Stimulated activated CD8-positive, alpha-beta memory T cell treated with anti-CD3 and anti-CD28 coated beads, Interleukin-4, amount 100 ng/mL, for 24 hours (primary cell): ENCODE measurements at places on chromosomes 16 and 17.
A peak's percentile ranks its signal among the peaks of the same experiment; 100 is the strongest.

- no peak for DNase-seq
These were observed 10.5 kb downstream of the TIMM22 start for GRCh38 chr17:1007310-1008007.

DNA sequence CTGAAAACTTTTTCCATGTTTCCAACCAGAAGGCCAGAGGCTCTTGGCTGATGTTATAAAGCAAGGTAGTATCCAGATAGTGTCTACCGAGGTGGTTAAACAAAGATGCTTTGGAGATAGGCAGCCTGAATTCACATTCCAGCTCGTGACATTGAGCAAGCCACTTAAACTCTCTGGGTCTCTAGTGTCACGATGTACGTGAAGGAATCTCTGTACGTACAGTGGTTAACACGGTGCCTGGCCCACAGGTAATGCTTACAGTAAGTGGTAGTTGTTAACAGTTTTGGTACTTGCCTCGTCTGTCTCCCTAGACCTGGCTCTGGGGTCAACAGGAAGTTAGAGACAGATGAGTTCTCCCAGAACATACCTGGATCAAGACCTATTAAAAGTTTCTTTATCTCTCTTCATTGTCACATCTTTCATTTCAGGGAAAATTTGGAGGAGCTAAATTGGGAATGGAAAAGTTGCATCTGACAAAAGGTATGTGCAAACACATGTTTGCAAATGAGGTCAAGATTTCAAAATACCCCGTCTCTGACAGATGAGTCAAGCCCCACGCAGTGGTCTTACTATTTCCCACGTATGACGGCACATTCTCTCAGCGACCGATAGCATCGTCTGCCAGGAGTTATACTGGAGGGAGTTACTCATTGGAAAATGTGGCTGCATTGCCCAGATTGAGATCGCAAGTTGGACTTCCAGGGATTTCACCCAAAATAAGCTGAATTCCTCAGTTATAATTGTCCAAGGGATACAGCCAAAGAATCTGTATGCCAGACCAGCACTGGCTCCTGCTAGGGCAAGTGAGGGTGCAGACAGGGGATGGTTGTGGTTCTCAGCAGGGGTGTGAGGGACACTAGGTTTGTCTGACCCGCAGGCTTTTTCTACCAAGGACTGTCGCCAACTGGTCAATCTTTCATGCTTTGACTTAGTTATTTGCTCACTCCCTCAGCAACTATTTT is 18.9 kb upstream of the MYH10 start:
- no peak for DNase-seq

GRCh38 chr17:74213861-74214391 is 555 bp downstream of the TTYH2 start:
- DNase-seq: no peak

- DNase-seq: no peak
These were observed 62.4 kb upstream of the NLK start for GRCh38 chr17:27980043-27980442.

DNA sequence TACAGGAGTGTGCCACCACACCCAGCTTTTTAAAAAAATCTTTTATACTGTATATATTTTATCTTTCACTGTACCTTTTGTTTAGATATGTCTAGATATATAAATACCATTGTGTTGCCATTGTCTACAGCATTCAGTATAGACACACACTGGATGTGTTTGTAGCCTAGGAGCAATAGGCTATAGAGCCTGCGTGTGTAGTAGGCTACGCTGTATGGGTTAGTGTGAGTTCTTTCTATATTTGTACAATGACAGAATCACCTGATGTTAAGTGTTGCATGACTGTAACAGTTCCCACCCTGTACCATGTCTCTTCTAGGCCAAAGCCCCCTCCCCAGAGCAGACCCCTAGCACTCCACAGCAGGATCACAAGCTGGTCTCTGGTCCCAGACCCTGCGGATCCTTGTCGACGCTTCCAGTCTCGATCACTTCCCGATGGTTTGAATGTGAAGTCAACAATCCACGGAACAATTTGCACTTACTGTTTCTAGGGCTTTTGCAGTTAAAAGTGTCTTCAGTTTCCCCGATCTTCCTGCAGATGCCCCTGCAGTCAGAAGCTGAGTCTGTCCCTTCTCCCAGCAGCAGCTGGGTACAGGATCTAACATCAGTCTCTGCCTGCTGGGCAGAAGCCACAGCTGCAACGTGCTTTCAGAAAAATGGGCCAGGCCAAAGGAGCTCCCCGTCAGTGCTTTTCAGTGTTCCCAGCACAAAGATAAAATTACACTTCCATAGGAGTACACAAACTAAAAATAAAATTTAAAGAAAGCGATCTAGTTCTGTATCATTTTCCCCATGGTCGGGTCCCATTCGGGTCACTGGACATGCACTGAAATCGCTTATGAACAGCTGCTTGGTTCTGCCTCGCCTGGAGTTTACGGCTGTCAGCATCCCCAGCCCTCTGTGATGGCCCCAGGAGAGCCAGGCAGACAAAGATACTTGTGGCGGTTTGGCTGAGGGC is 35.4 kb downstream of the ADAM11 start:
- DNase-seq: no peak

GRCh38 chr16:52265446-52265861 is 281.5 kb downstream of the TOX3 start:
- DNase-seq: no peak

DNA sequence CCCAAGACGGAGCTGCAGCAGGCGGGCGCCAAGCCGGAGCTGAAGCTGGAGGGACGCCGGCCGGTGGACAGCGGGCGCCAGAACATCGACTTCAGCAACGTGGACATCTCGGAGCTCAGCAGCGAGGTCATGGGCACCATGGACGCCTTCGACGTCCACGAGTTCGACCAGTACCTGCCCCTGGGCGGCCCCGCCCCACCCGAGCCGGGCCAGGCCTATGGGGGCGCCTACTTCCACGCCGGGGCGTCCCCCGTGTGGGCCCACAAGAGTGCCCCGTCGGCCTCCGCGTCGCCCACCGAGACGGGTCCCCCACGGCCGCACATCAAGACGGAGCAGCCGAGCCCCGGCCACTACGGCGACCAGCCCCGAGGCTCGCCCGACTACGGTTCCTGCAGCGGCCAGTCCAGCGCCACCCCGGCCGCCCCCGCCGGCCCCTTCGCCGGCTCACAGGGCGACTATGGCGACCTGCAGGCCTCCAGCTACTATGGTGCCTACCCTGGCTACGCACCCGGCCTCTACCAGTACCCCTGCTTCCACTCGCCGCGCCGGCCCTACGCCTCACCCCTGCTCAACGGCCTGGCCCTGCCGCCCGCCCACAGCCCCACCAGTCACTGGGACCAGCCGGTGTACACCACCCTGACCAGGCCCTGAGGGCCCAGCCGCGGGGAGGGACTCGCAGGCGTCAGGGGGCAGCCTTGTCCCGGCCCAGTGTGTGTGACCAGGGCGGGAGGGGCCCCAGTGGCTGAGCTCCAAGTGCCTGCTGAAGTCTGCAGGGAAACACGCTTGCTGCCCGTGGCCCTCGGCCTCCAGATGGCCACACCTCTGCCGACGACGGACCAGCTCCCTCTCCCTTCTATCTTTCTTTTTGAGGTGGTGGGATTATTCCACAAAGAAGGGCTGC is 3.4 kb downstream of the SOX8 start:
- DNase-seq: no peak

- DNase-seq: no peak
These were observed 330.4 kb downstream of the CDH13 start for GRCh38 chr16:82957212-82957611.

DNA sequence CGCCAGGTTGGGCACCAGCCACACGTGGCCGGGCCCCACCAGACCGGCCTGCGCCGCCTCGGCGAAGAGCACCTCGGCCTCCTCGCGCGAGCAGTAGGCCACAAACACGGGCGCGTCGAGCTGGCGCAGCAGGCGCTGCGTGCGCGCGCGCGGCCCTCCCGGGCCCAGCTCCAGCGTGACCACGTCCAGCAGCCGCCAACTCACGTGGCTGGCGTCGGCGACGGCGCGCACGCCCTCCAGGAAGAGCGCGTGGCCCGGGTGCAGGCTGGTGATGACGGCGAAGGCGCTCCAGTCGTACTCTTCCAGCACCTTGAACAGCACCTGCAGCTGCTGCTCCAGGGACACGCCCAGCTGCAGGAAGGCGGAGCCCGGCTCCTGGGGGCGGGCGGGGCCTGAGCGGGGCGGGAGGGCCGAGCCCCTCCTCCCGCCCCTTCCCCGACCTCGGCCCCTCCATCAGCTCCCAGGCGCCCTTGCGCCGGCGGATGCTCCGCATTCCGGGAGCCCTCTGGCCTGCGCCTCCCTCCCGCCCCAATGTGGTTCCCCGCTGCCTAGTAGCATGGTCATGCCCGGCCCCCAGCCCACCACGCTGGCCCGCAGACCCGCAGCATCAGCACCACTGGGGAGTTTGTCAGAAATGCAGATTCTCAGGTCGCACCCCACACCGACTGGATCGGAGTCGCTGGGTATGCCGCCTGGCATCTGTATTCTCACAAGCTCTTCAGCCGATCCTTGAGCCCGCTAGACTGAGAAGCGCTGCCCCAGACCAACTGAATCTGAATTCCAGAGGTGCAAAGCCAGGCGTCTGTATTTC is 7.2 kb downstream of the GRIN2C start:
- DNase-seq: peak; percentile 26

GRCh38 chr16:84607694-84608093 is 10.2 kb downstream of the COTL1 start:
- DNase-seq: no peak
